Neural progenitor cell (in vitro differentiated cells): ENCODE measurements at places on chromosomes 11 and 22.
A peak's percentile ranks its signal among the peaks of the same experiment; 100 is the strongest.

- no peak for DNase-seq
Measured at GRCh38 chr11:96097844-96098421, 174.0 kb upstream of the MTMR2 start.

GRCh38 chr11:124863137-124863825, 2.0 kb upstream of the ROBO3 start:
- DNase-seq, result peak; percentile 95

- DNase-seq, result no peak
Measured at GRCh38 chr11:61682093-61682732, 2.0 kb downstream of the DAGLA start.

- no peak for DNase-seq
Measured at GRCh38 chr11:14320020-14320419, 39.0 kb downstream of the RRAS2 start.

- peak; percentile 95 for DNase-seq
Measured at GRCh38 chr11:72676861-72677341, 2.7 kb upstream of the PDE2A start.

DNA sequence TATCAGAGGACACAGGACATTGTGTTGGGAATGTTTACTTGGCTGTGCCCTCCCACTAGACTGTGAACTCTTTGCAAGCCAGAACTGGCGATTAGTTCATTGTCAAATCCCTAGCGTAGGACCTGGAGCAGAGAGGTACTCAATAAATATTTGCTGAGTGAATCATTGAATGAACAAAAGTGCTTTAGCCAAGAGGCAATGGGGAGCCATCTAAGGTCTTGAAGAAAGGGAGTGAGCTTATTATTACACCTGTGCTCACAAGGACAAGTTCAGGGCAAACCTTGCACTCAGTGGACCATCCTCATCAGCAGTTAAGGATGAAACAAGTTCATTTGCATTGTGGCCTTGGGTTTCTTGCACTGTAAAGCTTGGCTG, 1.1 kb upstream of the RASSF10 start:
- DNase-seq, result no peak

- no peak for DNase-seq
Measured at GRCh38 chr11:72135891-72136683, 562 bp downstream of the FOLR3 start.

GRCh38 chr22:42439821-42440674, 7.8 kb upstream of the NFAM1 start:
- DNase-seq, result no peak

DNA sequence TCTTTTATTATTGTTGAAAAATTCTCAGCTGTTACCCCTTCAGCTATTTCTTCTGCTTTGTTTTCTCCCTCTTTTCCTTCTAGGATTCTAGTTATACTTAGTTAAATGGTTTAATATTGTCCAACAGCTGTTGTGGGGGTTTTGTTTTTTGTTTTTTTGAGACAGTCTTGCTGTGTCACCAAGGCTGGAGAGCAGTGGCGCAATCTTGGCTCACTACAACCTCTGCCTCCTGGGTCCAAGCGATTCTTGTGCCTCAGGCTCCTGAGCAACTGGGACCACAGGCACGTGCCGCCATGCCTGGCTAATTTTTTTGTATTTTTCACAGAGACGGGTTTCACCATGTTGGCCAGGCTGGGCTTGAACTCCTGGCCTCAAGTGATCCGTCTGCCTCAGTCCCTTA, 12.7 kb downstream of the SDHAF2 start:
- no peak for DNase-seq

DNA sequence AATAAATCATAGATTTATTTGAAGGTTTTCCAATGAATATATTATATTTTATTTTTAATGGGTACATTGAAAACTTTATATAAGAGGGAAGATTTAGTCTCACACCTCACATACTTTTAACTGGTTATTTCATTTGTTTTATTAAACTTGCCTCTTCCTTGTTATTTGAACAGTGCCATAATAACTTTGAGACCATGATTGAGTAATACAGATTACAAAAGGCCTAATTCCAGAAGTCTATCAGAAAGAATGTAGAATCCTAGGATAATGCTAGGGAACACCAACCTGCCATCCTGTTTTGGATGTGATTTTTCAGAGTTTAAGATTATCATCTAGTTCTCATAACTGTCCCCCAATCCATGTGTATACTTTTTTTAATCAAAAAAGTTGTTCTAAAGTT, 102.7 kb upstream of the BIRC3 start:
- DNase-seq, result no peak

GRCh38 chr22:23282089-23282501, 101.8 kb downstream of the BCR start:
- DNase-seq, result no peak

- no peak for DNase-seq
Measured at GRCh38 chr11:129323896-129324502, 51.6 kb upstream of the BARX2 start.

- DNase-seq, result no peak
Measured at GRCh38 chr11:44416776-44417175, 106.8 kb upstream of the ALX4 start.

DNA sequence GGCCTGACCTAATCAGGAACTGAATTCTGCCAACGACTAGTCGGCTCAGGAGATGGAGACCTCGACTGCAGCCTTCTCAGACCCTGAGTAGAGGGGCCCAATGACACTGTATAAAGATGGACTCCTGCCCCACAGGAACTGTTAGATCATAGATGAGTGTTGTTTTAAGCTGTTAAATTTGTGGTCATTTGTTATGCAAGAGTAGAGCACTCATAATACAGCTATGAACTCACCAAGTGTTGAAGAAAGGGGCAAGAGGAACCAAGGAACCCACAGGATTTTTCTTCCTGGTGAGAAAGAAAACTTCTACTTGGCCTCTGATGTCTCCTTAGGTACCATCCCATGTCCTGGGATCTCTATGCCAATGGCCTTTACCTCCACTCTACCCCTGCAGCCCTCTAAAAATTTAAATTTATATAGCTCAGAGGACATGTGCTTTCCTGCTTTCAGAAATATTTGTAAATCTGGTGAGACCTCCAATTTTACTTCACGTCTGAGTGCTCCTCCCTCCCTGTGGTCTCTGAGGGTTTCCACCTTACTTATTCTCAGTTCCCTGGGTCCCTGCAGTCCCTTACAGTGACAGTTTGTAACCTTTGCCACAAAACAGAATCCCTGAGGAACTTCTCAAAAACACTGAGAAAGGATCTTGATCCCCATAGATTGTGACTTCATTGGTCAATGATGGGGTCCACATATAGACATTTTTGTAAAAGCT, 256.3 kb upstream of the ARHGAP20 start:
- DNase-seq, result no peak

DNA sequence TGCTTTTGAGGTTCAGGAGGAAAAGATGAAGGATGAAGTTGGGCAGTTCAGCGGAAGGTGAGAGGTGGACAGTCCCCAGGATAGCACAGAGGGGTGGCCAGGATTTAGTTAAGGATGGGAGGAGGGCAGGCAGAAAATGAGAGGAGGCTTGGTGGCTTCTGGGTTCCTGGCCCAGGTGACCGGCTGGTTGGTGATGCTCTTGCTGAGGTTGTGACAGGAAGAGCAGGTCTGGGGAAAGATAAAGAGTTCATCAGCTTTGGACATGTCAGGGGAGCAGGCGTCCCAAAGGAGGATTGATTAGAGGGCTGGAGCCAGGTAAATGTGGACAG, 27.6 kb upstream of the P2RY2 start:
- DNase-seq, result no peak

- peak; percentile 17 for DNase-seq
Measured at GRCh38 chr11:91869686-91870085, 354.9 kb upstream of the FAT3 start.

- no peak for DNase-seq
Measured at GRCh38 chr11:95451682-95452081, 220.7 kb upstream of the SESN3 start.

GRCh38 chr11:28808771-28809170, 700.6 kb downstream of the METTL15 start:
- no peak for DNase-seq

- no peak for DNase-seq
Measured at GRCh38 chr11:34631297-34631696, 10.4 kb downstream of the EHF start.

DNA sequence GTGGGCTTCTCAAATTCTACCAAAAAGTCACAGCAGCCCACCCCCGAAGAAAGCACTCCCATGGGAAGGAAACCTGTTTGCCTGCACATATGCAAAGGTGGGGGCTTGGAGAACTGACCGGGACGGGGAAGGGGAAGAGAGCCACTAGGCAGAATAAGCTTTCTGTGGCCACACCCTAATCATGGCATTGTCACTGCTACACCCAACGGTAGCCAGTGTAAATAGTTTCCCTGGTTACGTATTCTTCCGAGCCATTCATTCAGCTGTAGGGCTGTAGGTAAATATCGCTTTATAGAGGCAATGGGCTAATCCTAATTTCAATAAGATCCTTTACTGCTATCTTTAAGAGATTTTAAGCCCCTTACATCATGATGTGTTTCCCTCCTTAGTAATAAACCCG, 61.7 kb downstream of the PRDM11 start:
- no peak for DNase-seq

GRCh38 chr11:102600666-102601065, 24.5 kb downstream of the MMP20 start:
- DNase-seq, result no peak

GRCh38 chr22:37282385-37282677, at the start of gene CYTH4:
Gene CYTH4, plus strand, starts transcription at chr22:37282508. Its CDS starts 62 bp downstream, at chr22:37282570.
- DNase-seq, result no peak

GRCh38 chr11:129861702-129862522, 33.5 kb downstream of the NFRKB start:
- DNase-seq, result peak; percentile 62

- no peak for DNase-seq
Measured at GRCh38 chr11:121067026-121067425, 34.0 kb upstream of the TECTA start.

GRCh38 chr11:96287822-96288439, 55.1 kb downstream of the MAML2 start:
- no peak for DNase-seq

DNA sequence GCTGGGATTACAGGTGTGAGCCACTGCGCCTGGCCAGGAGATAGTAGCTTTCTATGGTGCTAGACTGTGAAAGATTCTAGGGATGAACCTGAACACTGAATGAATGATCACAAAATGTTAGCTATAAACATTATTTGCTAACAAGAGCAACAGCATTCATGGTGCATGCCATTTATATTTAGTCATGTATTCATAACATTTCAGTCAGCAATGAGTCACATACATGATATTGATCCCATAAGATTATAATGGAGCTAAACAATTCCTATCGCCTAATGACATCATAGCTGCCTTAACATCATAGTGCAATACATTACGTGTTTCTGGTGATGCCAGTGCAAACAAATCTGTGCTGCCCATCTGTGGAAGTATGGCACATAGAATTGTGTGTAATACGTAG, 164.1 kb downstream of the ARHGAP42 start:
- no peak for DNase-seq

DNA sequence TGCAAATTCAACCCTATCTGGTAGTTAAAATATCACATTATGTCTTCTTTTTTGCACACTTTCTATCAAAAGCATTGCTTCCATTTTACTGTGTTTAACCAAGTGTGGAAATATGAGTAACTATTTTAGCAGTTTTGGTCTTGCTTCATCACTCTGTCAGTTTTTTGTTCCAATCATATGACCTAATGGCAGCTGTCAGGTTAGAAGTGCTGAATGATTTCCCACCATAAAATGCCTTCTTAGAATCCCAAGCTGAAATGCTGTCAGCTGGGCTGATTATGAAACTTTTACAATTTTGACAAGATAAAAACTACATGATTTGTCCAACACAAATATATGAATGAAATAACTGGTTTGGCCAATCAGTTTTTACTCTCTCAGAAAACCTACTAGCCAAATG, 1654.6 kb upstream of the RAG2 start:
- DNase-seq, result no peak

DNA sequence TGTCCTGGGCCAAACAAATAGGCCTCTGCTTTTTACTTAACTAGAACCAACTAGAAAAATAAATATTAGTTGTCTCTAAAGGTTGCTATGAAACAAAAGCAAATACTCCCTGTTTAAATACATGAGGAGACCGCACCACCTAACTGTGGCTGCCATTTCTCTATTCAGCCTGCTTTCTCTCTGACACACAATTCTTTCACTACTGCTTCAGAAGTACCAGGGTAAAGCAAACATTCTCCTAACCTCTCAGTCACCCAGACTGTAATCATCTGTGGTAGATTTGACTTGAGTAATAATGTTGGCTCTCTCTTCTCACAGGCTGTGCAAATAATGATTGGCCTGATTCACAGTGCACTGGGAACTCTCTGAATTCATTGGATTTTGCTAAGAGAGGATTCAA, 41.0 kb upstream of the MS4A8 start:
- DNase-seq, result no peak

DNA sequence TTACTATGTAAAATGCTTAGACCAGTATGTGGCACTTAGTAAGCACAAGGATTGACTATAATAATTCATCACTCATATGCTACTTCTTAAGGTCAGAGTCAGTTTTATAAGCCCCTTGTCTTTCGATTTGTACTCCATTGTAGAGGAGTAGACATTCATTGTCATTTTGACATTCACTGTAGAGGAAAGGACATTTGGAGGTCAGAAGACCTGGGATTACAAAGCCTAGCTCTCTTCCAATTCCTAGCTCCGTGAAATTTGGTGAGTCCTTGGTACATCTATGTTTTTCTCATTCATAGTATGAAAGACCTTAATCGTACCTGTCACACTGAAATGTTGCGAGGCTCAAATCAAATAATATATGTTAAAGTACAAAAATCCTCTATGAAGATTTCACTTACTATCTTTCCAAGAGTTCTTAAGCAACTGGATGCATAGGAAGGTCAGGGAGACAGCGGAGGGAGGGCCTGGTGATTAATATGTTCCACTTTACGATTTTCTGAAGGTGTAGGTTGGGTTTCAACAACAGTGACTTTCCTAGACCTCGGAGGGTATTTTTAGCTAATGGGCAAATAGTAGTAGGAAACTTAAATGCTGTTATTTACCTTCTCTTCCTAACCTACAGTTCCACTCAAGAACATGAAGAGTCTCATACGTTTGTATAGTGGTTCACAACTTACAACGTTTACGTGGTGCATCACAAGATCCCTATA, 1.4 kb upstream of the EMSY start:
- no peak for DNase-seq

DNA sequence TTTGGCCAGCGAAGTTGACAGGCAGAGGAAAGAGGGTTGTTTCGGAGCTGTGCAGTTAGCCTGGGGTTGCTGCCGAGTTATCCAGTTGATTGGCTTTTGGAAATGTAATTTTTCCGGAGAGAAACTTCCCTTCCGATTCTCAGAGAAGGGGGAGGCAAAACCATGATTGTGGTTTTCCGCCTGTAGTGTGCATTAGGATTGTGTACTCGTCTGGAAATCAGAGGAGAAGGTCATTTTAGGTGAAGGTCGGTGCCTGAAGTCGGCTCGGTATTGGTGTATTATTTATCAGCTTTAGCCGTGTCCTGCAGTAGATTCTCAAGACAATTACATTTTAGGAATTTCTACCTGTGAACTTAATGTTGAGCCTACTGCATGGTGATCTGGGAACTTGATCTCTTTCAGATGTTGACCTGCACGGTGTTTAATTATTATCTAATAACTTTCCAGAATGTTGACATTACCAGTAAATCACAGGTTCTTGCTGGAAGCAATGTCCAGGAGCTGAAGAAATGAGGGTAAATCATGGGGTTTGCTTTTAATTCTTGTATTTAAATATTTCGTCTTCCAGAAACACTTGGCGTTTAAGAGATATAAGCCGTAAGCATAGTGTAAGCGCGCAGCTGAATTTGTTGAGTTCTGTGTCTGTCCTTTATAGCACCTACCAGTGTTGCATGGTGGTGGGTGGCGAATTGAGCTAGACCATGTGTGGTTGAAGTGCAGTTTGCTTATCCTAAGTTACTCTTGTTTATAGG, 1.3 kb downstream of the ARHGEF12 start:
- peak; percentile 16 for DNase-seq
